ENCODE measurements at places on chromosomes 5 and 9.
A peak's percentile ranks its signal among the peaks of the same experiment; 100 is the strongest.

GRCh38 chr5:123164054-123164453, 75.0 kb downstream of the PRDM6 start:
- DNase-seq, result no peak

DNA sequence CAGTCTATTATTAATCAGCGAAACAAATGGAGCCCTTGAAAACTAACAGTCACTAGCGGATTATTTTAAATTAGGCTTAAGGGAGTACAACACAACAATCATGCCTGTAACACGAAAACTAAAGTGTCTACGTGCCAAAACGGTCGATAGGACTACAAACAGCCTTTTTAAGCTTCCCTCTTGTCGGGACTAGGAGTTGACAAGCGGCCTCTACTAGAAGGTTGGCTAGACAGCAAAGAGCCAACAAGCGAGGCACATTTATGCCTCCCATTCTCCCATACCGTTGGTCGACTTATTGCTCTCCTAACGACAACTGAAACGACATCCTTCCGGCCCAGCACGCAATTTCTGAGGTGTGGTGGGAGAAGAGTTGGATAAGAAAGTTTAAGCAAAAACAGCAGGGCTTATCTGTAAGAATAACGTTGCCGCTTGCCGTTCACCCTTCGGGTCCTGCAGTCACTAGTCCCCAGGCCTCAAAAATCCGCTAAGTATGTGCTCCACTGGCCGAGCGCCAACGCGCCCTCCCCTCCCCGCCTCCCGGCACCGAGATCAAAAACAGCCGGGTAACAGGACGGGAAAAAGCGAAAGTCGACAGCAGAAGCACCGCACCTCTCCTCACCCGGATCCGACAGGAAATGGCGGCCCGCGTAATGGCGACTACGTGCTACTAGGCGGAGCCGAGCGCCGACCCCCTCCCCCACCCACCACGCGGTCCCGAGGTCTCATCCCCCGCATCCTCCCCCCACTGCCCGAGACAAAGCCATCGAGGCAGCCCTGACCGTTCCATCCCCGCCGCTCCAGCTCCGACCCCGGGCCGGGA, 813 bp downstream of the HNRNPK start:
- DNase-seq, result peak; percentile 68

DNA sequence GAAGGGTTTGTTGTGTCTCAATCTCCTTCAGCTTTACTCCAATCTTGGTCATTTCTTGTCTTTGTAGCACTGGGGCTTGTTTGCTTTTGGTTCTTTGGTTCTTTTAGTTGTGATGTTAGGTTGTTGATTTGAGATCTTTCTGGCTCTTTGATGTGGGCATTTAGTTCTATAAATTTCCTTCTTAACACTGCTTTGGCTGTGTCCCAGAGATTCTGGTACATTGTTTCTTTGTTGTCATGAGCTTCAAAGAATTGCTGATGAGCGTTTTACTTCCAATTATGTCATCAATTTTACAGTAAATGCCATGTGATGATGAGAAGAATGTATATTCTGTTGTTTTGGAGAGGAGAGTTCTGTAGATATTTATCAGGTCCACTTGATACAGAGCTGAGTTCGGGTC, 353.3 kb downstream of the MAN2A1 start:
- DNase-seq, result no peak

DNA sequence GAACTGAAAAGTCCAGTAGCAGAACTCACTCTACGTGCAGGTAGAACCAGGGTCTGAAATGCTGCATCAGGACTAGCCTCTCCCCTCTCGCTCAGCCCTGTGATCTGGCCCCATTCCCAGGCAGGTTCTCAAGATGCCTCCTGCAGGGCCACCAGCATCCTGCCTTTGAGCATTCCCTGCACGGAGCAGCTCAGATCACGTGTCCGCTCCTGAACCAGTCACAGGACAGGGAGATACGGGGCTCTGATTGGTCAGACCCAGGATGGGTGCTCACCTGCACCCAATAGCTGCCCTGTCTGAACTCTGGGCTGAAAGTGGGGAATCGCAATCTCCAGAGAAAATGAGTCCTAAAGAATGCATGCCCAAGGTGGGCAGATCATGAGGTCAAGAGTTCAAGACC, 50.8 kb downstream of the NEURL1B start:
- DNase-seq, result no peak

GRCh38 chr9:22528485-22528884, 81.9 kb downstream of the DMRTA1 start:
- DNase-seq, result peak; percentile 22

DNA sequence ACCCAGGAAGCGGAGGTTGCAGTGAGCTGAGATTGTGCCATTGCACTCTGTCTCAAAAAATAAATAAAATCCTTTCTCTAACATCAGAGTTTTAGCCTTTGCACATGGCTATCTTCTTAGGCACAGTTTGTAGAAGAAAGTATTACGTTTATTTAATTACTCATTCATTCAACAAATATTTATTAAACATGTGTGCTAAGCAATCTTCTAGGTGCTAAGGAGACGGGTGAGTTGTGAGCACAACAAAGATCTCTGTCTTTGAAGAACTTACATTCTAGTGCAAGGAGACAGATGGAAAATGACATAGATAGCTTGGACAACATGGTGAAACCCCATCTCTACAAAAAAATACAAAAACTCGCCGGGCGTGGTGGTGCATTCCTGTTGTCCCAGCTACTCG, 122.3 kb upstream of the MYO10 start:
- no peak for DNase-seq

- DNase-seq, result no peak
Measured at GRCh38 chr5:110517396-110517795, 209.1 kb downstream of the TMEM232 start.

GRCh38 chr5:124658867-124659557, 87.4 kb downstream of the ZNF608 start:
- no peak for DNase-seq

DNA sequence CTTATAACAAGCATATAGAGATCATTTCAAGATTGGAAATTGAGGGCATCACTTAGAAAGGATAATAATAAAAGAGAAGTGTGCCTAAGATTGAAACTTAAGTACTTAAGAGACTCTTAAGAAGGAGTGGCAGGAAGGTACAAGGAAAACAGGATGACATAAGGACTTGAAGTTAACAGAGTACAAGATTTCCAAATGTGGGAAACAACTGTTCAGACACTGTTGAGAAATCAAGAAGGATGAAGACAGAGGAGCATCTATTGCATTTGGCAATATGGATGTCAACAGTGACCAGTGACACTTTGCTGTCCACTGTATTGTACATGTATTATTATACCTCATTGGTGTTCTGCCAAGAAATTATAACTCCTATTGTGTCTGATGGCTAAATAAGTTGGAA, 157.8 kb upstream of the PTGER4 start:
- DNase-seq, result no peak

DNA sequence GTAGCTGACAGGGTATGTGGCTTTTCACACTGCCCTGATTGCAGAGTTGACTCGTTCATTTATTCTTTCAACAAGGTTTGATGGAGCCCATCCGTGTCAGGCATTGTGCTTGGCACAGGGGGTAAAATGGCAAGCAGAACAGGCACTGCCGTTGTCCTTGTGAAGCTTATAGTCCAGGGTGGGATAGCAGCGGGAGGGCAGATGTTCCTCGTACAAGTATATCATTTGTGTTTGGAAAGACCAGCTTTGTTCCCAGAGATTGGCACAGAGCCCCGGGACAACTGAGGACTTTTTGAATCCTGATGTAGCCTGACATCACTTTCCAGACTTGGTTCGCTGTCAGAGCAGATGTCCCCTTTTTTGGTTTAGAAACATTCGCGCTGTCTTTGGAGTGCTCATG, 50.9 kb downstream of the MVB12B start:
- peak; percentile 99 for DNase-seq

DNA sequence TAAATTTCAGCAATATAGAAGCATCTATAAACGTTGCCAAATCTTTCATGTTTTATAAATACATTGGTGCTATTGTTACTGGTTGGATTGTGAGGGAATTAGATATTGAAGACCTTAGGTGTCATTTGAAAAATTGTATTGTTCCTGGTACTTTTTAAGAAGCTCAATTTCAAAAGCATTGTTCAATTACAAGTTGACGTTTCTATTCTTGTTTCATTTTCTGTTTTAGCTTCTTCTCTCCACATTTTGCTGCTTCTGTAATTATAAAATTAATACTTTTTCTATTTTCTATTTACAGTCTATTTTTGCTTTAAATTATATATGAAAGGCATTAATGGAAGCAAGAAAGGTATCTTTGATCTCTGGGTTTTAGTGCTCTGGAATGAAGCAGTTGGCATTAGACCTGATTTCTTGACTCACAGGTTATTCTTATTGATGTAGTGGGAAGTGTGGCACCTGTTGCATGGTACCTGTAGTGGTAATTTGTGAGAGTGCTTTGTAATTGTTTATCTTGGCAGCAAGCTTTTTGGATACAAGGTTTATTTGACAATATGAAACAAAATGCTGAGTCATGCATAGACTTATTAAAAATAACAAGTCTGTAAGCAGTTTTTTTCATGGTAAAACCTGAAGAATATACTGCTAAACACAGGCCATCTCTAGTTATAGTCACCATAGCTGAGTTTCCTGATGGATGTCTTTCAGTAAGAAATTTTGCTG, 13.2 kb downstream of the MACIR start:
- DNase-seq, result no peak

- DNase-seq, result peak; percentile 42
Measured at GRCh38 chr5:61215996-61216395, 53.7 kb upstream of the SMIM15 start.

- no peak for DNase-seq
Measured at GRCh38 chr5:39466846-39467245, 42.1 kb upstream of the DAB2 start.

GRCh38 chr5:174529925-174530681, 194.3 kb upstream of the MSX2 start:
- DNase-seq, result no peak

DNA sequence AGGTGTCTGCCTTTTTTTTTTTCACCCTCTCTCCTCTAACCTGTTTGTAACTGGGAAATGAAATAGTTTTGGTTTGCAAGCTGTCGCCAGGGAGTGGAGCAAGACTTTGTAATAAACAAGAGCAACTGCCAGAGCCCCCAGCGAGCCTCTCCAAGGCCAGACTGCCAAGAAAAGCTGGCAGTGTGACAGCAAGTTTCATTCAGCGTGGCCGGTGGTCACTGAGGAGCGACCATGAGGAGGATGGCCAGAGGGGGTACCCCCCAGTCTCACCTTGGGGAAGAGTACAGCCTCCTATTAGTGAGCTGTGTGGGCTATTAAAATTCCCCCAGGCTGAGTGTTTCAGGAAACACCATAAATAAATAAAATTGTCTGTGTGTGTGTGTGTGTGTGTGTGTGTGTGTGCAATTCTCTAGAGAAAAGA, 49.9 kb downstream of the ZFAND5 start:
- peak; percentile 61 for DNase-seq

DNA sequence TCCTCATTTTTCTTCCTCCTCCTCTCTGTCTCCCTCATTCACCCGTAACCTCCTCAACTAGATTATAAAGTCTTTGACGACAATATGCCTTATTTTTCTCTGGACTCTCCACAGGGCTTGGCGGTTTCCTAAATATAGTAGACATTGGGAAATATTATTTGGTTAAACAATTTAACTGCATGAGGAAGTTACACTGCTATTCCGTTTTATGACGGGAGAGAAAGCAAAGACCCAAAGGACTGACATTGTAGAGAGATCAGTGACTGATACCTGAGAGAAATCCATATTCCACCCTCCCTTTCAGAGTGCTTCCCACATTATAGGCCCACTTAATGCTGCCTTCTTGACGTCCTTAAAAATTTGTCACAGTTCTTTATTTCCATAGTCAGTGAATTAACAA, 51.2 kb downstream of the GDA start:
- no peak for DNase-seq

DNA sequence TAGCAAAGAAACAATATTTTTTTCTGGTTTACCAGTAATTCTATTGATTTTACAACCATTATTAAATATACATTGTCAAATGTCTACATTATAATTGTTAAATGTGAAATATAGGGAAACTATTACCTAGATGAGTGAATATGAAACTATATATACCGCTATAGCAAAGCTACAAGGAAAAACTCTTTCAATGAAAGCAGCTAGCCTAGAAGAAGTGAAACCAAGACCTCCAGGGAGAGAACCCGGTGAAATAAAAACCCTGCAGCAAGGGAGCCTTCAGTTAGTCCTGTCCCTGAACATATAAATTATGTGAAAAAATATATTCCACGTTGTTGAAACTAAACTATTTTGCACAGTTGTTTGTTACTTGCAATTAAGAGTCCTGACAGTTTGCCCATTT, 913.1 kb downstream of the EFNA5 start:
- DNase-seq, result no peak

DNA sequence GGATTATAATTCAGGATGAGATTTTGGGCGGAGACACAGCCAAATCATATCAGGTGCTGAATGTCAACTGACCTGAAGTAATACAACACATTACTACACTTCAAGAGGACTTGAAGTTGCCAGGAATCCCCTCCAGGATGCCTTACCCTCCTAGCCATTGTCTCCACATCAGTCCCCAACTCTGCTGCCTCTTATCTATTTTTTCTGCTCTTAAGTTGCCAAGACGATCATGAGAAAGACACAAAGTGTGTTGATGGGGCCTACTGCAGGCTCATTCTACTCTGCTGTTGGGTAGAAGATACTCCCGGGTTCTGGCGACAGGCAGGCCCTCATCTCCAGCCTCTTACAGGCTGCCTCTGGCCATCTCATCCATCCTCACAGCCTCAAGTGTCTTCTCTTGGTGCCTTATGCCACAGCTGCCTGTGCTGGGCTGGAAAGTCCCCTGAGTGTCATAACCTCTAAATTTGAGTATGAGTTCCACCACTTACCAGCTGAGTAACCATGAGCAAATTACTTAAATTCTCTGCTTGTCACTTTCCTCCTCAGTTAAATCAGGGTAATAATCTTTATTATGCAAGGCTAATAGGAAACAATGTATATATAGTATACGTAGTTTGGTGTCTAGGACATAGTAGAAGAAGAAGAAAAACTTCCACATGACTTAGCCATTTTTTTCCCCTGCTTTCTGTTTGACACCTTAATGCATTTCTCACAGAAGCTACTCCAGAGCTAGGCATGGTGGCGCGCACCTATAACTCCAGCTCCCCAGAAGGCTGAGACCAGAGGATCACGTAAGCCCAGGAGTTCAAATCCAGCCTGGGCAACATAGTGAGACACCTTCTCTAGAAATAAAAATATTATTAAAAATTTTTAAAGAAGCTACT, 73.0 kb upstream of the SNX2 start:
- no peak for DNase-seq

- no peak for DNase-seq
Measured at GRCh38 chr5:141703133-141703561, 21.1 kb upstream of the ARAP3 start.

All from pons (tissue), 1 donor.